ENCODE measurements at places on chromosomes 5 and 9.

- DNase-seq, result peak; percentile 33
These were observed 18.1 kb upstream of the GPX3 start for GRCh38 chr5:151002250-151002649.

GRCh38 chr9:34457266-34458012, 931 bp downstream of the FAM219A start:
- DNase-seq, result peak; percentile 77

- DNase-seq, result peak; percentile 7
These were observed 152.9 kb upstream of the GNA14 start for GRCh38 chr9:77800924-77801551.

GRCh38 chr5:129748913-129749880, 1.3 kb downstream of the MINAR2 start:
- DNase-seq, result no peak

DNA sequence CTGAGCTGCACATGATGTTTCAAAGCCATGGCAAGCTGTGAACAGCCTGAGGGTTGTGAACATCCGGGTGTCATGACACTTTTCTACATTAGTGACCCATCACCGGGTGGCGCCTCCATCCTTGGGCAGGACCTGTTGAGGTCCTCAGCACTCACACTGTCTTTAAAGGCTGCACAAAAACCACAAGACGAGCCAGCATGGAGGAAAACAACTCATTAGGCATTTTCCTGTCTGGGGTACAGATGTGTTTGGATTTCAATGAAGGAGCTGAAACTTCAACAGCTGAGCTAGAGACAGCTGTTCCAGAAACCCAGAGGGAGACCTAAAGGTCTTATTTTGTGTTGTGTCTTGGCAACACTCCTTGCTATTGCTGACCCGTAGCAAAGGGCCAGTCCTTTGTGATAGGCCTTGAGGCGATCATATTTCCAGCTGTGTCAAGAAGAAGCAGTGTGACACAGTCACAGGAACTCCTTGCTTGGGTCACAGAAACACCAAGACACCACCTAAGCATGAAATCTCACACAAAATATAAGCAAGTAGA, 151.8 kb upstream of the VLDLR start:
- no peak for DNase-seq

DNA sequence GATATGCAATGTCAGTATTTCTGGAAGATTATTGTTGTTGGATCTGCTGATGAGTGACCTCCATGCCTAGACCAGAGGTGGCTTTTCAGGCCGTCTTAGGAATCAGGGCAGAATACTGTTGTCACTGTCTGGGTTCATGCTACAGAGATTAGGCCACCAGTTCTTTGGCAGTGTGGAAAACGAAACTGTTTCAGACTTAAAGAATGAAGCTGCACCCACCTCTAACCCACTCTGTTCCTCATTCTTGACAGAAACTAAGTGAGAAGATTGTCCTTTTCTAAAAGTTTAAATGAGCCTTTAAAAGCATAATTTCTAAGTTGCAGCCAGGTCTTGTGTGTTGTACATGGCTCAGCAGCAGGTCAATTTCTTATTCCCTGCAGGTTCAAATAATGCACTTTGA, 444.3 kb downstream of the ENC1 start:
- no peak for DNase-seq
